ENCODE measurements at places on chromosomes 1 and 21.

DNA sequence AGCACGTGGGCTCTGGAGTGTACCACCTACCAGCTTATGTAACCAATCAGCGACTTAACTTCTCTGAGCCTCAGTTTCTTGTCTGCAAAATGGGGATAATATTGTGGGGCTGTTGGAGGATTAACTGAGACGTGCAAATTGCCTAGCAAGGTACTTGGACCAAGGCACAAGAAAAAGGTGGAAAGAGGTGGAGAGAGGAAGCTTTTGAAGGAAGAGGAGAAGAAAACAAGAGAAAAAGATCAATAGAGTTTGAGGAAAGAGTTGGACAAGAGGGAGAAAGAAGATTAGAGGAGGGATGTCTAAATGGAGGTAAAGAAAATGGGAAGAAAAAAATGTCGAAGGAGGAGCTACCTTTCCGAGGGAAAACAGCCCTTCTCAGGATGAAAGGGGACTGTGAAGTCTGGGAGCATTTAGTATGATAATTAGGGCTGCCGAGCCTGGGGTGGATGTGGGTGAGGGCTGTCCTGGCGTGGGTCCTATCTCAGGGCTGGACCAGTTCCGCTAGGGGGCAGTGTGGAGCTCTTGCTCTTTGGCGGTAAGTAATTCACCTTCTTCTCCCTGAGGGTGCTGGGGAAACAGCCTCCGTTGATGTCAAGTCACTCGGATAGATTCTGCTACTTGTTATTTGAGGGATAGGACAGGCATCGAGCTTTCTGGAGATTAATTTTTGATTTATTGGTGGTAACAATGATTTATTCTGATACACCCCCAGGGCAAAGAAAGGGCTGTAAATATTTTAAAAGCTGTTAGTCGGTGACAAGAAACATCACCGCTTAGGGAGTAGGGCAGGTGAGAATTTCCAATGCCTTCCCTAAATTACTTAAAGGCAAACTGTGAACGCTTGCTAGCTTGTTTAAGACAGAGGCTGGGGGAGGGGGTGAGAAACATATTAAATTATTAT is 79.0 kb upstream of the NFASC start:
- H3K4me3 ChIP-seq: no peak overlapping the region
- no peak overlapping the region for H3K27ac ChIP-seq
- no peaks in the 10 kb centered on the region for H3K36me3 ChIP-seq
- peaks cover 50% of the 10 kb centered on the region for H3K27me3 ChIP-seq
- peak; percentile 85 for DNase-seq

- H3K4me1 ChIP-seq: peaks cover 19% of the 10 kb centered on the region
- no peak for DNase-seq
- H3K27me3 ChIP-seq: no peaks in the 10 kb centered on the region
- no peaks in the 10 kb centered on the region for H3K36me3 ChIP-seq
These were observed 27.9 kb downstream of the HIVEP3 start for GRCh38 chr1:41890825-41891198.

DNA sequence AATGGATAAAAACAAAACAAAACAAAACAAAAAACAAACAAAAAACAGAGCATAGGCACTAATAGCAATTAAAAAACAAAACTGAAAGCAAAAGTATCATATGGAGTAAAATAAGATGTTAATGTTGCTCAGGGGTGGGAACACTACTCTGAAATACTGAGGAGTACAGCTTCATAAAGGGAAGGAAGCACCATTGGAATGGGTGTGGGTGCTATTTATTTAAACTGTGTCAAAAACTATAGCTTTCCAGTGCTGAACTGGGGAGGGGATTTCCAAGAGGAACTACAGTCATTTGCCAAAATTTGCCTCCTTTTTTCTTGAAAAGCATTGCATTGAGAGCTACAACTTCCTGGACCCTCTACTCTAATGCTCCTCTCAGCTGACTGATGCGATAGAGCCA is 40.0 kb downstream of the SPTA1 start:
- H3K4me1 ChIP-seq: no peaks in the 10 kb centered on the region
- no peak overlapping the region for H3K4me3 ChIP-seq
- no peaks in the 10 kb centered on the region for H3K27me3 ChIP-seq
- DNase-seq: no peak

- no peak for DNase-seq
- peaks cover 4% of the 10 kb centered on the region for H3K27me3 ChIP-seq
- no peak overlapping the region for H3K27ac ChIP-seq
- no peaks in the 10 kb centered on the region for H3K36me3 ChIP-seq
- H3K4me3 ChIP-seq: no peak overlapping the region
These were observed 41.7 kb upstream of the COA6 start for GRCh38 chr1:234331507-234331906.

DNA sequence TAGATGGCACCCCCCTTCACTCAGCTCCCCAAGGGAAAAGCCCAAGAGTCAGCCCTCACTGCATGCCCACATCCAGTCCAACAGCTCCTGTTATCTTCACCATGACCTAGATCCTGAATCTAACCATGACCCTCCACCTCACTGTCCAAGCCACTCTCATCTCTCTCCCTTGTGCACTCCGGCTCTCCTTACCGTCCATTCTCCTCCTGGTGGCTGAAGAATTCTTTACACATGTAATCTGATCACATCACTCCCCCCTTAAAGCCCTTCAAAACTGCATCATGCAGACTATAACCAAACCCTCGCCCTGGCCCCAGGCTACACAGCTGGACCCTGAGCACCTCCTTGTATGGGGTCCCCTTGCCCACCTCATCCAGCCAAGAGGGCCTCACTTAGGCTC is 14.0 kb upstream of the PAQR7 start:
- H3K4me3 ChIP-seq: no peak overlapping the region
- H3K36me3 ChIP-seq: no peaks in the 10 kb centered on the region
- peak overlapping the region; percentile 42 for H3K27ac ChIP-seq
- peaks cover 32% of the 10 kb centered on the region for H3K4me1 ChIP-seq

DNA sequence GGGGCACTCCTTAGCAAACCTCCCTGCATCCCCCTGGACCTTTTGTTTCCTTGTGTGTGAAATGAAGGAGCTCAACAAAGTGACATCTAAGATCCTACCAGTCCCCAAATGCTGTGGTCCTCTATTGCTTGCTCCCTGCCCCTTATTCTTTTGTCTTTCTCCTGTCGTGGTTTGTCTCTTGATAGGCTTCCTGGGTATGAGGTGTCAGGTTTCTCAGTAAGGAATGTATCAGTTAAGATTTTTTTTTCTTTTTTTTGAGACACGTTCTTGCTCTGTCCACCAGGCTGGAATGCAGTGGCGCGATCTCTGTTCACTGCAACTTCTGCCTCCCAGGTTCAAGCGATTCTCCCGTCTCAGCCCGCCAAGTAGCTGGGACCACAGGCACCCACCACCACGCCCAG is 16.8 kb downstream of the CNIH3 start:
- H3K36me3 ChIP-seq: no peaks in the 10 kb centered on the region
- no peaks in the 10 kb centered on the region for H3K4me1 ChIP-seq
- H3K4me3 ChIP-seq: no peak overlapping the region
- H3K27ac ChIP-seq: no peak overlapping the region
- no peak for DNase-seq
- no peaks in the 10 kb centered on the region for H3K27me3 ChIP-seq

Data from suprapubic skin (tissue), 4 donors.